ENCODE measurements at places on chromosomes 5 and 9.

DNA sequence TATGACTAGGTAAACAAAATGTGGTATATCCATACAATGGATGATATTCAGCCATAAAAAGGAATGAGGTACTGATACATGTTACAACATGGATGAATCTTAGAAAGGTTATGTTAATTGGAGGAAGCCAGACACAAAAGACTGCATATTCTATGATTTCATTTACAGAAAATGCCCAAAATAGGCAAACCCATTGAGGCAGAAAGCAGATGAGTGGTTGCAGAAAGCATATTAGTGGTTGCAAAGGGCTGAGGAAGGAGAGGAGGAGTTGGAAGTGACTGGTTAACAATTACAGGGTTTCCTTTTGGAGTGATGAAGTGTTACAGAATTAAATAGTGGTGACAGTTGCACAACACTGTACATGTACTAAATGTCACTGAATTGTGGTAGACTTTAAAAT lies 17.7 kb downstream of the PLGRKT start:
- no peak for DNase-seq

- no peak for DNase-seq
These were observed 341.5 kb upstream of the CCNH start for GRCh38 chr5:87754009-87754757.

- no peak for DNase-seq
These were observed 22.8 kb upstream of the TNFAIP8 start for GRCh38 chr5:119332978-119333401.

DNA sequence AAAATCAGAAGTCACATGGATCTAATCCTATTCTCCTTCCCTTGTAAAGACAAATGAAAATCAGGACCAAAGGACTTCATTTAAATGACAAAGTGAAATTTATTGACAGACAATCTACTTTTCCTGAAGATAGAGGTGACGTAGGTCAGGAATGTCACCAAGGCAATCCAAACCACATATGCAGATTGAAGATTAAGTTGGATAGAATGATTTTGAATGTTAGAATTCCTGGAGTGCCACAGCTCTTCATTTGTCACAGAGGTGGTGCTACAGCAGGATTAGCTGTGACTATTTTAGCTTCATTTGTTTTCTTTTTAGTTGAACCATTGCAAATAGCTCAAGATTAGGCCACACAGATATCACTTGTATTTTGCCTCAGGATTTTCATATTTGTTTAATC lies 736.0 kb upstream of the ARRDC3 start:
- no peak for DNase-seq

- DNase-seq = no peak
These were observed 43.6 kb downstream of the SEMA5A start for GRCh38 chr5:9502050-9502834.

DNA sequence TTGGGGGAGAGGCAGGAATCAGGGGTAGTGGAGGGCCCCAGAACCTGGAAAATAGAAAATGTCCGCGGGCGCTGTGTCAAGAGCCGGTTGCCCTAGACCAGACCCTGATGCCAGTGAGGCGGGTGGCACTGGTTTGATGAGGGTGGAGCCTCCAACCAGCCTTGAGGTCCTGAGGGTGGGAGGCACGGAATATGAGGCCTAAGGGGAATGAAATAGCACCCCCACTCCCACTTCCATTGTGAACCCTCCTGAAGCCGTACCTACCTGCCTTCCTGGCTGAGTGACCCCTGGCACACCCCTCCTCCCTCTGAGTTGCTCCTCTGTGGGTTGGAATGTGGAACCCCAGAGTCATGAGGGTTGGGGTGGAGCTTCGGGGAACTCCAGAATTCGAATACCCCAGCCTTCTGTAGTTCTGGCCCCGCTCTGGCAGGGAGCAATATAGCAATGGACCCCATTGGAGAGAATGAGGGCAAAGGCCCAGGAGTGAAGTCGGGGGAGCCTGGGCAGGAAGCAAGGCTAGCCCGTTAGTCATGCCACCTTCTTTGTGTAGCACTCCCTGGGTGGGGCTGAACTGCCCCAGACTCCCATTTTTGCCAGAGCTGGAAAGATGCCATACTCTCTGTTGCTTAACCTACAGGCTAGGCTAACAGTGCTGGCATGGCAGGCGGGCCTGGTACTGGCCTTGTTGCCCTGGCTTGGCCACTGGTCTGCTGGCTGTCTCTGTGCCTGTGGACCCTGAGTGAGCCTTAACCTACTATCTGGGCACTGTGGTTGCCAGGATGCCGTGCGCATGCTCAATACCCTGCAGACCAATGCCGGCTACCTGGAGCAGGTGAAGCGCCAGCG lies 1.0 kb downstream of the FPGS start:
- no peak for DNase-seq

DNA sequence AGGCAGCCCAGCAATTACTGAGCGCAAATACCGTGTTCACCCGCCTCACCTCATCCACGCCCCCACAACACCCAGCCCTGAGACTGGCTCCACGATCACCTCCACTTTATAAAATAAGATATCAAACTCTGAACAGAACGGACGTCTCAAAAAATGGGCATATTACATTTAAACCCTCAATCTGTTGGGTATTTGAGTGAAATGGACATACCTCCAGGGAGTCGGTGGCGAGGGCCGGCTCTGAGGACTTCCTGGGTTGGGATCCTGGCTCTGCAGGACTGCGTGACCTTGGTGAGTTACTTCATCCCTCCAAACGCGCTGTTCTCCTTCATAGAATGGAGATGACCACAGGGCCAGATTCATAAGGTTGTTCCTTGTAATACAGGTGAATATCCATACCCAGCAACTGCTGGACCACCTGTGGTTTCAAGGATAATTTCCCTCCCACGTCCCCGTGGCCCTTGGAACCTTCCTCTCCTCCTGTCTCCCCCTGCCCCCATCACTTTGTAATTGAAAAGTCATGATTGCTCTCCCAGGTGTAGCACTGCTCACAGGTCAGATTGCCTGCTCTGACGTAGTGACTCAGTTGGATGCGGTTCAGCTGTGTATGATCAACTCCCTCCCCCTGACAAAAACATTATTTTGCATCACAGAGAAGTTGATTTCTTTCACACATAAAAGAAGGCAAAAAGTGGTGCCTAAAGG lies 135.6 kb downstream of the KCNIP1 start:
- DNase-seq = no peak

DNA sequence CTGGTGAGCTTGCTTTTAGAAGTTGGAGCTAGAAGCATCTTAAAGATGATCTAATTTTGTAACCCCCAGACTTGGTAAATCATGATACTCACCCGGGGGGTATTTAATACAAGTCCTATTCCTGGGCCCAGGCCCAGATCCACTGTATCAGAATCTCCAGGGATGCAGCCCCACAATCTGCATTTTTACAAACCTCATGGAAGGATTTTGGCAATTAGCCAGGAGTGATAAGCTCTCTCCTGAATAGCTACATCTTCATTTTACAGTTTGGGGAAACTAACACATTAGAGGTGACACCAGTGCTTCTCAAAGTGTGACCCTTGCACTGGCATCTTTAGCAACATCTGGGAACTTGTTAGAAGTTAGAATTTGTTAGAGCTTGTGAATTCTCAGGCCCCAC lies 31.2 kb upstream of the OTP start:
- DNase-seq = no peak

DNA sequence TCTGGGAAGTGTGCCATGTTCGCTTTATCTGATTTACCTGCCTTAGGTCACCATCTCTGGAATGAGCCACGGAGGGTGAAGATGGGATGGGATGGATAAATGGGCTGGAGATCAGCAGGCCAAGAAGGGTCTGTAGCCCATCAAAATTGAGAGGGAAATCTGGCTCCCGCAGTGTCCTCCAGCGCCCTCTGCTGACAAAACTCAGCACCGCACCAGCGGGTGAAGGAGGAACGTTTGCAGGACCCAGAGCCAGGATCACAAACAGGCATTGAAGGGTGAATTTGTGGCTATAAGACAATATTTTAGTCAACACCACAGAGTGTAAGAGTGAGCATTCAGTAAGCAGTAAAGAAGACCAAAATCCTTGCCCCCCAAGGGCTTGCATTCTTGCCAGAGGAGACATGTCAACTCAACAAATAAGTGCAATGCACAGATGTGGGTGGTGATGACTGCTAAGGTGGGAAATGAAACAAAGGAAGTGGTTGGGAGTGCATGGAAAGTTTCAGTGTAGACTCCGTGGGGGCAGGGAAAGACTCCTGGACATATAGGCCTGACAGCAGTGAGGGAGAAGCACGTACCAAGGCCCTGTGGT lies 124.4 kb downstream of the TENT4A start:
- DNase-seq = no peak

DNA sequence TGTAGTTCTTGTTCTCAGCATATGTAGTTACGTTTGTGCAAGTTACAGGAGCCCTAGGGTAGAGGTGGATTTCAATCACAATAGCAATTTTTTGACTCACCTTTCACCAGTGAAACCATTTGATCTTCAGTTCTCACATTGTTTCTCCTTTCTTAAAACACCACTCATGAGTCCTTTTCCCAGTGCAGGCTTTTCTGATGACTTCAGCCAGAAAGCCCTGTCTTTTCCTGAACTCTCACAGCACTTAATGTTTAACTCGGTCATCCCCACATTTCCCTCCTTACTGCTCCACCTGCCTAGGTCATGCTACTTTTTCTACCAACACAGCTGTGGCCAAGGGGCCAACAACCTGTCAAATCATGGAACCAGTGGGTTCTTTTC lies 37.9 kb downstream of the ARHGEF28 start:
- DNase-seq = no peak

- DNase-seq = no peak
These were observed 155.5 kb upstream of the MOCS2 start for GRCh38 chr5:53265043-53265442.

- no peak for DNase-seq
These were observed 17.4 kb upstream of the LRRC19 start for GRCh38 chr9:27022920-27023319.

DNA sequence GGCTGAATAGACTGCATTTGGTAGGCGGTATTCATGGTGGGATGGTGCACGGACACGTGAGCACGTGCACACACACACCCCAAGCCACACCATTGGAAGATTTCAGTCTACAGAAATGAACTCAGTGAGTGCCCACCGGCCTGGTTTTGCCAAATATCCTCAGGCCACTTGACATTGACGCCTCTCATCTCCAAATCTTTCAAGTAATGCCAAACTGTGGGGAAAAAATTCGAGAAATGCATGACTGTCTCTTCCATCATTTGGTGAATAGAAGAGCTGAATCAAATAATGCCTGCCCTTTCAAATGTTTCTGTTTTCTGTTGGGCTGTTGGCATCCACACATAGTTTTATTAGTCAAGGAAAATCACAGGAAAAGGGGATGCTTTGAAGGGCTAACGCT lies 182.3 kb upstream of the EFNA5 start:
- DNase-seq = no peak

GRCh38 chr9:84991514-84991870 lies 322.0 kb downstream of the NTRK2 start:
- DNase-seq = no peak

DNA sequence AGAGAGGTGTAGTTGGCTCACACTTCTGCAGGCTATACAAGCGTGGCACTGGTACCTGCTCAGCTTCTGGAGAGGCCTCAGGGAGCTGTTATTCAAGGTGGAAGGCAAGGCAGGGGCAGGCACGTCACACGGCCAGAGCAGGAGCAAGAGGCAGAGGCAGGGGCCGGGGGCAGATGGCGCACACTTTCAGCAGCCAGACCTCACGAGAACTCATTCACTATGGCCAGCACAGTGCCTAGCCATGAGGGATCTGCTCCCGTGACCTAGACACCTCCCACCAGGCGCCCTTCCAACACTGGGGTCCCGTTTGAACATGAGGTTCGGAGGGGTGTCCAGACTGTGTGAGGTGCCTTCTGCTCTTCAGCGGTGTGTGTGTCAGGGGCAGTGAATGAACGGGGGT lies 71.0 kb upstream of the FCN1 start:
- DNase-seq = no peak

- no peak for DNase-seq
These were observed 82.1 kb downstream of the PHAX start for GRCh38 chr5:126682856-126683255.

GRCh38 chr5:137563646-137564397 lies 64.7 kb upstream of the SPOCK1 start:
- DNase-seq = peak; percentile 47

DNA sequence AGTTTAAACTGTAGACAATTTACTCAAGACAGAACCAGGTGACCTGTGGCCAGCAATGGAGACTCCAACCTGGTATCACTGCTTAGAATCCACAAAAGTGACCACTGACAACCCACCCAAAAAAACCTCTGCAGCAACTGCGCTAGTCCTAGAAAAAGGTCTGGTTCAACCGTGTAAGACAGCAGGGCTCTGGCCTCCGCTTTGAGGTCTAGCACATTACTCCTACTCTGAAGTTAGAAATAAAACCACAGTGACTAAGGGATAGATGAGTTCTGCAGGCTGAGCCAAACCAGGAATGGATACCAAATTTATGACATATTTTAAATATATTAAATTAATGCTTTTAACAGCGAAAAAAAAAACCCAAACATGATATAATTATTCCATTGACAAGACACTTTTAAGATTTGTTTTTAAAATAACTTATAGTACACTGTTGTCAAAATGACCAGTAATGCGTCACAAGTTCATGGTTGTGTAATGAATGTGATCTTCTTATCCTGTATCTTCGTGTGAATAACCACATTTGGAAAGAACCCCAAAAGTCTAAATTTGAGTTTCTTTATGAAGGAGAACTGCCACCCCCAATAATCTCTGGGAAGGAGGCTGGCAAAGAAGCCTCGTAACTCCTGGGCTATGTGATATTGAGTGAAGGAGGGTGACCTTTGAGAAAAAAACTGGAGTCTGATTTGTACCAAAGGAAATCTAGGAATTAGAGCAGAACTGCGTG lies 101.9 kb upstream of the SLC44A1 start:
- no peak for DNase-seq

GRCh38 chr9:119195521-119195920 lies 173.7 kb downstream of the BRINP1 start:
- DNase-seq = no peak

DNA sequence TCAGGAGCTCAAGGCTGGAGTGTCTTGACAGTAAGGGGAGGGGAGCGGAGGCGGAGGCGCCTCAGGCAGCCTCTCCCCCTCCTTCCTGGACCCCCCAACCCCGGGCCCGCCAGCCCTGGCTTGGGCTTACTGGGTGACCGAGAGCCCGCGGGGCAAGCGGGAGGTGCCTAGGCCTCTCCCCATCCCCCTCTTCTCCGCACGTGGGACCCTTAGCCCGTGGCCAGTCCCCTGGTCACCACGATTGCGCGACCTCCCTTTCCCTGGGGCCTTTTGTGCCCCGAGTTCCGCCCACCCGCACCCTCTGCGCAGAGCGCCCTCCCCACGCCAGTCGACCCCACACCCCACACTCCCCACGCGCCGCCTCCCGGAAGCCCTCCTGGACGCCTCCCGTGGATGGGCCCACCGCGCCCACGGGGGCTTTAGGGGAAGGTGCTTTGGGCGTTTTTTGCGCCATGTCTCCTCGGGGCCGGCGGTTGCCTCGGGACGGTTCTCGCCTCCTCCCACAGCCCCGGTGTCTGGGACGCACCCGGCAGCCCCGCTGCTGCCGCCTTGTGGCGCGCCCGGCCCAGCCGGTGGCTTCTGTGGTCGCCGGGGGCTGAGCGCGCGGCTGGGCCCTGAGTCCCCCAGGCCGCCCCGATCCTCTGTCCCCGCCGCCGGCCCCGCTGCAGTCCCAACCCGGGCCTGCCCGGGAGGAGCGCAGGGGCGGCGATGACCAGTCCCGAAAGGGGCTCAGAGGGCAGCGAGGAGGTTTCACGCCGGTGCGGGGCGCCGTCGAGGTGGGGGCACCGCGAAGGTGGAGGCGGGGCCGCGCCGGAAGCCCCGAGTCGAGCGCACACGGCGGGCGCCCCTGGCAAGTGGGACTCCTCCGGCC lies 3.2 kb downstream of the TOR4A start:
- no peak for DNase-seq
